ENCODE measurements at places on chromosomes 5 and 9. TPM values are rescaled to one million over a fixed set of nuclear protein-coding genes. Genes with fewer than 3 reads are reported as not detected.
A peak's percentile ranks its signal among the peaks of the same experiment; 100 is the strongest.

DNA sequence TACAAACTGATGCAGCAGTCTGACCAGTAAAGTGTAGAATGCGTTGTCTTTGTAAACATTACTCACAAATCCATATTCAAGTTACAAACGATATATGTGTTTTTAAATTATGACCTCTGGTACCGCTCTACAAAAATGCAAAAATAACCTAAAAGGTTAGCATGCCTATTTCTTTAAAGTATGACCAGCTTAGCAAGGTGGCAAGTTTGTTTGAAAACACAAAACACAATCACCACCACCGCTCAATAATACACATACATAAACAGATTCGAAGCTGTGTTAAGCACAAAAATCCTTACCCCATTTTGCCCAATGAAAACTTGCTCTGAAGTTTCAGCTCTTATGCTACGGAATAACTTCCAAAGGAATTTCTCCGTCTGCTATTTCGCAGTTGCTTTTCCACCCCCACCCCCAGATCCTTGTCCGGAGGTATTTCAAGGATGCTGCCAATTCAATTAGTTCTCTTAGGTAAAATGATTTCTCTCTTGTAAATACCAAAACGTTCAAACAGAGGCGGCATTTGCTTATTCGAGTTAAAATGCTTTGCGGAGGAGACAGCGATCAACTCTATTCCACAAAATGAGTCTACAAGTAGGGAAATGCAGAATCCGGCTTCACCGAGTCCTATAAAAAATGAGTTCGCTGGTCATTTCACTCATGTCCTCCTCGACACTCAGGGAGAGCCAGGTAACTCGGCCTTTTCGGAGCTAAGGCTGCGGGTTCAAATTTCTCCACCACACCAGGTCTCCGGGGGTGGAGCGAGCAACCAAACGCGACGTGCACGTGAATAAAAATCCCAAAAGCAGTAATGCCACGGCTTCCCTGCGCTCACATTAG, 1.2 kb downstream of the HOMER1 start:
- DNase-seq: peak; percentile 6

GRCh38 chr9:16012621-16013020, 459.8 kb downstream of the CCDC171 start:
- no peak for DNase-seq

DNA sequence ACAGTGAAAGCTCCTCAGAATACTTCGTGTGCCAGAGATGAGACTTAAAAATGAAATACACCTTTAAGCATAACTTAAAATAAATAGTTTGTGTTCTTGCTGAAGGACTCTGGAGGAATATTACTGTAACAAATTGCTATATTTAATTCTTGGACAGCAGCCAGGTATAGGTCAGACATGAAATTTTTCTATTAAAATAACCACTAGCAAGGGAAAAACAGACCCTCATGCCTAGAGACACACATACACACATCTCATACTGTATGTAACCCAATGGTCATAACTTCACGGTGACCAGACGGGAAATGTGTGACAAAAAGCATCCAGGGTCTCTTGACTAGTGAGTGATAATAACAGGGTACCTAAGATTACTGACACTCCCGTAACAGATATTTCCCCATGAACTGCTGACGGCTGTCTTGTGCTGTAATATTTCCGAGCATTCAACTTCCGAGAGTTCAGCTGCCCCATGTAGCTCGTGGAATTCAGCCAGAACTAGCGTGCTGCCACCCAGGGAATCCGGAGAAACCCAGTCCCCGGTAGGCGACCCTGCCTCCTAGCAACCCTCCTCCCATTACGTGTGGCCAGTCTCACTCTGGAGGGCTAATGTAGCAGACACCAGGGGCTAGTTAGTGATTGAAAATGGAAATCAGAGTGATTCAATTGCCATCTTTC, 2295.1 kb upstream of the WWC1 start:
- no peak for DNase-seq

DNA sequence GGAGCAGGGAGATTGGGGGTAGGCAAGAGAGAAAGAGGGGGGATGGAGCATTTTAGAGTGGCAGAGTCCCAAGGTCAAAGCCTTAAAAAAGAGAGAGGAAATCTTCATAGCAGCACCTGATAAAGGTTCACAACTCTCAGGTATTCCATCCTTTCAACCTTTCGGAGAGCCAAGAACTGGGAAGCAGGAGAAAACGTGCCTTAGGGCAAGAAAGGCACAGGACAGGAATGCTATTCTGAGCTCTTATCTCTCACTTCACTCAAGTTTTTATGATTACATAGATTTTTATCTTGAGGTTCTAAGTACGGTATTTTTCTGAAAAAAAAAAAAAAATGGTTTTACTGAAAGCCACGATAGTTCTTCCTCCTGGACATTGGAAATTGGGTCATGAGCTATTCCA, 34.5 kb upstream of the SMAD5 start:
- DNase-seq: no peak

- peak; percentile 32 for DNase-seq
Measured at GRCh38 chr9:133351908-133352634, 4.1 kb downstream of the RPL7A start.

- DNase-seq: no peak
Measured at GRCh38 chr5:18811661-18812060, 1176.3 kb downstream of the CDH18 start.

DNA sequence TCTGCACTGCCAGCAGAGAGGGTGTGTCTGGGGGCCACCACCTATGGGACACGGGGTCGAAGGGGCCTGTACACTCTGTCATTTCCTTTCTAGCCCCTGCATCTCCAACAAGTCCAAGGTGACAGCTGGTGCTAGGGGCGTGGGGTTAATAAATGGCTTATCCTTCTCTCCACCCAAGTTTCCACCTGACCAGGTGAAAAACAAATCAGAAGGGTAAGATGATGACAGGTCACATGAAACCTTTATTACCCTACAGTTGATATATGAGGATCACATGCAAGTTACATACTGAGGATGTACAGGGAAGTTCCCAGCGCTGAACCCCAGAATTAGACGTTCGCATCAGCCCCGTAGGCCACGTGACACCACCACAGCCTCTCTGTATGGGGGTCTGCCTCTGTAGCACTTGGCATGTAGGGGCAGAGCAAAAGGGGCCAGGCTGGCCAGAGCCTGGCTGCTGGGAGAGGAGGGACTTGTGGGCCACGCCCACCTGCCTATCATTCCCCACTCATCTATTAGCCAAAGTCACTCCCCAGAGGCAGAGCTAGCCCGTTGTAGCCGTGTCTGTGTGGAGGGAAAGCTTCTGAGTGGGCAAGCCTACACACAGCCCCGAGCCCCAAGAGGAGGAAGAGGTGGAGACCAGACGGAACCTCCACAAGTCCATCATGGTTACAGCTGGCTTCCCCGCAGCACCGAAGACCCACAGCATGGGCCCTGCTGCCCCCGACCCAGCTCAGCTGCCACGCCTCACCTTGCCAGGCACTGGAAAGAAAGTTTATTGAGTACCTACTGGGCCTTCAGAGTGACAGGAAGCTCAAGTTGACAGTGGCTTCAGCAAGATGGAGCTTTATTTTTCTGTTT, 2.2 kb downstream of the TMEM141 start:
- DNase-seq: no peak

GRCh38 chr5:158869854-158870253, 229.9 kb downstream of the EBF1 start:
- DNase-seq: no peak

- no peak for DNase-seq
Measured at GRCh38 chr9:32200896-32201295, 183.5 kb upstream of the ACO1 start.

DNA sequence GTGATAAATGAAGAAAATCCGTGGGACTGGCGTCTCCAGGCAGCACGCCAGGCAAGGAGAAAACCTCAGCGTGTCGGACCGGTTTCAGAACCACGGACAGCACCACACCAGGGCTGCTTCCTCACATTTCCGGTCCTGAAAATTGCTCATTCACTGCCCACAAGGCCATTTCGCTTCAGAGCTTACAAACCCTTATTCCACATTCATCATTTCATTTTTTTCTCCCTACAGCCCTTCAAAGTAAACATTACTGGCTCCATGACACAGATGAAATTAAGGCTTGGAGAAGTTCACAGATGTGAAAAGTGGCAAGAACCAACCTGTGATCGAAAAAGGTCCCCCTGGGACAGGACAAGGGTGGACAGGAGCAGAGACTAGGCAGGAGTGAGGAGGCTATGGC, 1.5 kb upstream of the GPRIN1 start:
- peak; percentile 70 for DNase-seq

GRCh38 chr9:96501633-96502538, 51.9 kb downstream of the HABP4 start:
- no peak for DNase-seq

DNA sequence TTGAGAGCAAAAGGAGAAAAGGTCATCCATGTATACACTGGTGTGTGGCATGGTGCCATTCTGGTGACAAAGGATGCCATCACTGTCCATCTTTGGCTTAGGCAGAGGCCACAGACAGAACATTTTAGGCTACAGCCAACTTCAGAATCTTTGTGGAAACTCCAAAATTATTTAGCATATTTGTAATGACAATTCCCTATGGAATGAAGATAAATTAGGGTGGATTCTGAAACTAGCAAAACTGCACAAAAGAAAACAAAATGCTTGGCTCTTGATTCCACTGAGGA, 92.5 kb downstream of the FBXW11 start:
- DNase-seq: no peak

GRCh38 chr9:135850737-135851136, 56.6 kb downstream of the CAMSAP1 start:
- peak; percentile 21 for DNase-seq

GRCh38 chr5:31537851-31538250, 5.8 kb downstream of the C5orf22 start:
- no peak for DNase-seq

DNA sequence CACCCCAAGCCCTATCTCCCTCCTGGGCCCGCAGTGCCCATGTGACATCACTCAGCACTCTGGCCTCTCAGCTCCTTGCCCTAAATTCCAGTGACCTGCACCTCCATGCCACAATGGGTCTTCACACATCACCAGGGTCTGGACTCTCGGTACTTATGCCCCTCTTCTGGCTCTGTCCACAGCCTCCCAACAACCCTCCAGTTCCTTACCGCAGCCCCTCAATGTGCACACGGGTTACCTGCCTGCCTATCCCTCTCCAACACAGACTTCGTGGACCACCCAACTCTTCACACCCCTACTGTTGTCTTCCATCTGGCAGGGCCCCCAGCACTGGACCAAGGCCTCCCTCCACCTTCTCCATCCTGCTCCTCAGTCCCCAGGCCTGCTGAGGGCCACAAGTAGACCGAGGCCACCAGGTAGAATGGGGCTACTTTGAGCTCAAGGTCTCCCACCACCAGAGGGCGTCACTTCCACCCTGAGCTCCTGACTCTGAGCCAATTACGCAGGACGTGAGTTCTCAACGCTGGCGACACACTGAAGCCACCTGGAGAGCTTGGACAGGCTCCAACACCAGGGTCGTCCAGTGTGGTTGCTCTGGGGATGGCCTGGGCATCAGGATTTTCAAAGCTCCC, 172.1 kb downstream of the GABBR2 start:
- peak; percentile 44 for DNase-seq

DNA sequence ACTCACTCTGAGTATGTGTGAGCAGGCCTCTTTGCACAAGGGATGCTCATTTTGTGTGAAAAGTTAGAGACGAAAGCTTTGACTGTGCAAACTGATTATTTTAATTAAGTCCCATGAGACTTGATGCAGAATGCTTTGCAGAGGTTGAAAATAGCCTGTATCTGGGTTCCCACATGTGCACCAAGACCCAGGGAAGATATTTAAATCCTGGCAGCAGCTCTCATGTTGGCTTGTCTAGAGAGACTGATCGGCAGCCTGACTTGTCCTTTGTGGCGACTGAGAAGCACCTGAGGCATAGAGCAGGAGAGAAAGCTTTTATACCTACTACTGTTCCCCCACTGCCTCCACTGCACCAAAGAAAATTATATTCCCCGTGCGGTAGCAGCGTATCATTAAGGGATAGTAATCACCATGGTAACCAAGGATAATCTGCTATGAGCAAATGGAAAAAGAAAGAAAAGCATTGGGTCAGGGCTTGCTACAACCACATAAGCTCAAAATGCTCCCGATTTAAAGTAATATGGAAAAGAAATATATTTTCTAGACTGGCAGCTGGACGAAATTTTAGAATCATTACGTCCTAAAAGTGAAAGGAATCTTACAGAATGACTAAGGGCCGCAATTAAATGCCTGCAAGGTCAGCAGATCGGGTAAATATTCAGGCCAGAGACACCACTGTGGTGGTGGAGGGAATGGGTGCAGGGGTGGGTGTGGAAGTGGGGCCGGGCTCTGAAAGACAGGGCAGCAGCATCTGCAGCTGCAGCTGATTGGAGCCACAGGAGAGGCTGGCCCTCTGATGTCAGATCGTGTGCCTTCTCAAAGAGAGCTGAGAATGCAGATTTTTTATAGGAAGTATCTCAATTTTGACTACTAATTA, 135.3 kb upstream of the EPB41L4A start:
- no peak for DNase-seq

DNA sequence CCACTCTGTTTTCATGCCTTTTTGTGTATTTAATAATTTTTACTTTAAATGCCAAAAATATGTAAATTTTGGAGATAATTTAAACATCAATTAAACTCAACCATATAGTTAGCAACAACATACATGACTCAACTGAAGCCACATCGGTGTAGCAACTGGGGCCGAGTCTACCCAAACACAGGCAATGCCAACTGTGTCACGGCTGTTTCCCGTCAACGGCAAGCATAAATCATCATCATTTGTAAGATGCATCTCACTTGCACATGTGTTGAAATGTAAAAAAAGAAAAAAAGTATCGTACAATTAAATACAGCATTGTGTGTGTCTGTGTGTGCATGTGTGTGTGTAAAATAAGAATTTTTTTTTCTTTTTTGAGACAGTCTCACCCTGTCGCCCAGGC, 160.1 kb upstream of the TAS2R1 start:
- no peak for DNase-seq

- no peak for DNase-seq
Measured at GRCh38 chr5:111412593-111412992, 99.7 kb downstream of the STARD4 start.

DNA sequence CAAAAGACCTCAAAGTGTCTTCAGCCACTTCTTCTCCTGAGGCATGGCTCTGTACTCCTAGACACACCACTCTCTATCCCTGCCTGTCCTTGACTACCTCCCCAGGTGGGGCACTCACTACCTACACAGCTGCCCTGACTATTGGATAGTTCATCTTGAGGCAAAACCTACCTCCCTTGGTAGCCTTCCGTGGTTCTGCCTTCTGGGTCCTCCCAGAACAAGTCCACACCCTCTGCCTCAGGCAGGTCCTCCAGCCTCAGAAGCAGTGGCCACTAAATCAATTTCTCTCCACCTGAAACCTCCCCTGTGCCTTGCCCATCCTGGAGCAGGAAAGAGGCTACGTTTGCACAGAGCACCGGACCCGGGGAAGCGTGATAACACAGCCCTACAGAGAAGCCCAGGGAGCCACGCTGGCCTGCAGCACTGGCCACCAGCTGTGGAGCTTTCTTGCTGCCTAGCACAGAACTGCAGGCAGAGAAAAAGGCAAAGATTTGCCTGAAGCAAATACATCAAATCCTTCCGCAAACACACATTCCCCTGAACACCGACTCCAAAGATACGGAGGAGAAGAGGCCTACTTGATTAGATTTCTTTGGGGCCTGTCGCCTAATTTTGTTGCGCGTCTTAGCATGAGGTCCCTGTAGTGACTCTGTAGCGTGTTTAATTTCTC, 141.8 kb downstream of the C9orf50 start:
- no peak for DNase-seq

The LURAP1L gene
- not detected for total RNA-seq

The RAD1 gene
- total RNA-seq: 36.8 TPM

The TEK gene
- not detected for total RNA-seq

The UBE2QL1 gene
- total RNA-seq: 0.19 TPM

The PDLIM4 gene
- total RNA-seq: 0.79 TPM

The FOXD4L3 gene
- not detected for total RNA-seq

The NEURL1B gene
- 0.63 TPM for total RNA-seq

The NUP155 gene
- total RNA-seq: 41.8 TPM

The MAPKAP1 gene
- total RNA-seq: 42.8 TPM

The RNF180 gene
- total RNA-seq: not detected

The CER1 gene
- total RNA-seq: not detected

The GAS1 gene
- 0.07 TPM for total RNA-seq

The MARCHF11 gene
- not detected for total RNA-seq
